CD4-positive, CD25-positive, alpha-beta regulatory T cell (primary cell): ENCODE measurements at places on chromosomes 1 and 21.

DNA sequence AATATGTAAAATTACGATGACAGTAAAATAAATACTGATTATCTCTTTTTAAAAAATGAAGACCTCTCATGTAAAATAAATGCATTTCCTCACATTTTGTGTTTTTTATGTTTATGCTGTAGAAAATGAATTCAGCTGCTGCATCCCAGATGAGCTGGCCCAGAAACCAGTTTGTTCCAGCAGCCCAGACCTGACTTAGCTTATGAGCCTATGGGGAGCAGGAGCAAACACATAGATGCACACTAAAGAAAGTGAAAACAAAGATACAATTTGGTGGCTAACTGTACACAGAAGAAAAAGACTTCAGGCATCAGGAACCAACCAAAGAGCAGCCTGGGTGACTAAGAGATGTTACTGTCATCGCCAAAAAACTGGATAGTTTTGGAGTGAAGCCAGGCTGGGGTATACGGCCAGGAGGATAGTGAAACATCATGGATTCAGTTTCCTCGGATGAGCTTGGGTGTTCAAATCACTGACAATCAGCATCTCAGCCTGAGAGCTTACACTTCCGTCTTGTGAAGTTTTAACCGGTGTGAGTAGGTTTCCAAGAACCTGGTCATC, 113.9 kb upstream of the BACE2 start:
- no peak for DNase-seq

DNA sequence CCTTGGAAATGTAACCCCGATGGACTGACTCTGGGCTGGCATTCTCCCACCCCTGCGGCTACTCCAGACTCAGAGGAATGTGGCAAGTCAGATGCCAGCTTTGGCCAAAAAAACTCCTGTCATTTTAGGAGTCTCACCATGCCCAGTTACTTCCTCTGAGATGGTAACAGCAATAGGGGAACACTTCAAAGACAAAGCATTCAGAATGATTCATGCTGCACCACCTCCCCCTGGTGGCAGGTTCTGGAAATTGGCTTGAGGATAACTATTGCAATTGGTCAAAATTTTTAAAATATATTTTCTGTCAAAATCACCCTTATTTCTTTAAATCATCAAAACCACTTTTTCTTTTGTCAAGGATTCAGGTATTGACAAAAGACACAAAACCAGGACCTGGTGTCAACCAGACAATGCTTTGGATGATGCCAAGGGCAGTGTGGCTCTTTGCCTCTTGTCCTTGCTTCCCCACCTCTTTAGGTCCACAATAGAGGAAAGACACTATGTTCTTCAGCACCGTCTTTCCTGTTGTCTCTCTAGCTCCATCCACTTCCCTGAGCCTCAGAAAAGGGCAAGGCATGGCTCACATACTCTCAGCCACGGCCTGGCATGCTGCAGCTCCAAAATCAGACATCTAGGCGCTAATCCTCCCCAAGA, 9.9 kb upstream of the CDCA8 start:
- DNase-seq = peak; percentile 74

GRCh38 chr1:2556678-2557481, 709 bp downstream of the TNFRSF14 start:
- peak; percentile 81 for DNase-seq

- DNase-seq = no peak
Observed at GRCh38 chr1:203057911-203058675, 27.7 kb downstream of the MYOG start.
